ENCODE measurements at places on chromosomes 16 and 17.

DNA sequence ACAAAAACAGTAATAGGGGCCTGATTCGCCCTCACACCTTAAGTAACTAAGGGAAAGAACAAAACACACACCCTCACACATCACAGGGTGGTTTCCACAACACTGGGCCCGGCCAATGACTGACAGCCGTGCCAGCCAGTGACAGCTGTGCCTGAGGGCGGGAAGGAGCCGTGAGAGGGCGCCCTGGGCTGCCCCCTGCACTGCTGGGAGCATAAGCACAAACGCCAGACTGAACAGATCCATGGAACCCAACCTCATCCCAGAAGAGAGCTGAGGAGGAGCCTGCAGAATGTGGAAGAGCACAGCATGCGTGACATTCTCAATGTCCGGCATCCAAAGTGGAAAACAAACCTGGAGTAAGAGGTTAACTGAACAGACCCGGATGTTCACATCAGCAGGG, 16.0 kb downstream of the CSNK1D start:
- DNase-seq = peak; percentile 38

GRCh38 chr16:12516621-12517309, 286.9 kb downstream of the CPPED1 start:
- no peak for DNase-seq

DNA sequence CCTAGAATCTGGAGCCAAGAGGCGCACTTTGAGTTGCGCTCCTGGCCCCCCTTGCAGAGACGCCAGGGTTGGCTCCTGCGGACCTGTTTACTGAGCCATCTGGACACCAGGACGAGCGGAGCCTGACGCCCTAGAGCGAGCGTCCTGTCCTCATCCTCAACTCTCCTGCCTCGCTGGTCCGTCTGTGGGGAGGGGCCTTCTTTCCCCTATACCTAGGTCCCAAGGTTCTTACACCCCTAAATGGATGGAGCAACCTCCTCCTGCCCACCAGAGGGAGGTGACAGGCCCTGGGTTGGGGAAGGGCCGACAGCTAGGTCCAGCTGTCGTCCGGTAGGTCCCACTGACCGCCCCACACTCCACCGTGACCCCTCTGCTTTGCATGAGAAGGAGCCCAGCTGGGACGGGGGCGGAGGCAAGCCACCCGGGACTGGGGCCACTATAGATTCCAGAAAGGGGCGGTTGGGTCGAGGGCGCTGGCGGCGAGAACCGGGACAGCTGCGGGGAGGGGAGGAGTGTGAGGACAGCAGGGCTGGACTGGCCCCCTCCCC, 3.1 kb upstream of the LHX1 start:
- no peak for DNase-seq

DNA sequence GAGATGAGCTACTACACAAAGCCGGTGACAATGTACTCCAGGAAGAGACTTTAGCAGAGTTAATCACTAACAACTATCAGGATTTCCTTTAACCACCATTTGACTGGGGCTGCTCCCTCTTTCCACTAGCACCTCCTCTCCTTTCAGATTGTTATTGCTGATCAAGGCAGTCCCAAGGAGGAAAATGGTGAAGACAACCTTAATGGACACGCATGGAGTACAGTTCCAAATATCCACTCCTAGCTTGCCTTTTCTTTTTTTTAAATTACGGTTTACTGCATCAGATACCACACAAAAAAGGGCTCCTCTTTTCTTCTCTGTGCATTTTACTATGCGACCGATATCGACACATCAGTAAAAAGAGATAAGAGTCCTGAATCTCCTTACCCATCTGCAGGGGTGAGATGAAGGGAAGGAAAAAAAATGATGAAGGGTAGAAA, 30.9 kb downstream of the FAM222B start:
- no peak for DNase-seq

DNA sequence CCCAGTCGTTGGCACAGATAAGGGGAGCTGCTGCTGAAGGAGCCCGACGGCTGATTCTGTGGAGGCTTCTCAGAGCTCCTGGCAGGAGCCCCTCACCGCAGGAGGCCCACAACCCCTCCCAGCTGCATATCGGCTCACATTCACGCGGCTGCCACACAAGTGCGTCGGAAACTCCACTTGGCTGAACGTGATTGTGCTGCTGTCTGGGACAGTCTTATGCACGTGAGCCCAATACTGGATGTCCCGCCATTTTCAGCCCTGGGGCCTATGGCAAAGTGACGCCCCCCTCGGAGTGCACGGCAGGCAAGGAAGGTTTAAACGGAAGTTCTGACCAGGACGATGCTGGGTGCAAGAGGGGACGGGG, 8.7 kb upstream of the PITPNA start:
- DNase-seq = no peak

DNA sequence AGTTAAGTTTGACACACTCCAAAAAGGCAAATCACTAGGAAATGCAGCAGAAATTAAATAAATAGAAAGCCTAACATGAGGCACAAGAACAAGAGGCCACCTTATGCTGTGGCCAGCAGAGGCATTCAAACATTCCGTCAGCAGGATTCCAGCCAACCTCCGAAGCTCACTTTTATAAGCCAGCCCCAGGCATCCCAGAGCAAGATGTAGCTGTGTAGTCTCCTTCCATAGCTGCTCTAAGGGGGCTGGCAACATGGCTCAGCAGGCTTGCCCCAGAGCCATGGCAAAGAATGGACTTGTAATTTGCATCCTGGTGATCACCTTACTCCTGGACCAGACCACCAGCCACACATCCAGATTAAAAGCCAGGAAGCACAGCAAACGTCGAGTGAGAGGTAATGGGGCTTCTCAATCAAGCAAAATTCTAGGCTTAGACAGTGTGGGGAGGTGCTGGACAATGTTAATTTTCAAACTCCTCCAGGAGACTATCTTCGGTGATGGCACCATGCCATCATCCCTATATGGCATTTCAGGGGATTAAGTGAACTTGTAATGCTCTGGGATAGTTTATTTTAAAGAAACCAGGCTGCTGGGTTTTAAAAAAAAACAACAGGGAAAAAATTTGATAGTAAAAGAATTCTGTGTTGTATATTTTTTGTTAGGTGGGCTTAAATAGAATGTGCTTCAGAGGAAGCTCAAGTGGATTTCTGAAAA, at the start of gene CLEC3A:
Gene CLEC3A, plus strand, starts transcription at position 202 of the 714 bp plus-strand sequence. Its CDS starts 79 bp downstream, at position 281.
- DNase-seq = no peak

All from left hindlimb (tissue), 1 donor.